ENCODE measurements at places on chromosomes 13 and 19.

GRCh38 chr13:98570929-98571372 lies 6.0 kb downstream of the STK24 start:
- DNase-seq = peak; percentile 44

DNA sequence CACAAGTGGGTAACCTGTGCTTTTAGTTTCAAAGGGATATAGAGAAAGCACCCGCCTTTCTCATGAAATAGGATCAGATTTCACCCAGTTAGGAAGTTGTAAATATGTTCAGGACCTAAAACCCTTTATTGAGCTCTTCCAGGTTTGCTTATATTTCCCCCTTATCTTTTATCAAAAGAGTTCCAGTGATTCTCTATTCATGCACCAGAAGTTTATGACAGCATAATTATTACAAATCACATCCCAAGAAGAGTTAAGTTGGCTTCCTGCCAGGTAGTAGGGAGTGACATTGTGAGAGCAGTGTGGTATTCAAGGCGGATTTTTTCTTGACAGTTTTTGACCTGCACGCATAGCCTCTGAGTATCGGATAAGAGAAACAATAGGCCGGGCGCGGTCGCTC lies 190.3 kb downstream of the STK24 start:
- DNase-seq = no peak

GRCh38 chr13:109468123-109468522 lies 318.3 kb downstream of the IRS2 start:
- no peak for DNase-seq

DNA sequence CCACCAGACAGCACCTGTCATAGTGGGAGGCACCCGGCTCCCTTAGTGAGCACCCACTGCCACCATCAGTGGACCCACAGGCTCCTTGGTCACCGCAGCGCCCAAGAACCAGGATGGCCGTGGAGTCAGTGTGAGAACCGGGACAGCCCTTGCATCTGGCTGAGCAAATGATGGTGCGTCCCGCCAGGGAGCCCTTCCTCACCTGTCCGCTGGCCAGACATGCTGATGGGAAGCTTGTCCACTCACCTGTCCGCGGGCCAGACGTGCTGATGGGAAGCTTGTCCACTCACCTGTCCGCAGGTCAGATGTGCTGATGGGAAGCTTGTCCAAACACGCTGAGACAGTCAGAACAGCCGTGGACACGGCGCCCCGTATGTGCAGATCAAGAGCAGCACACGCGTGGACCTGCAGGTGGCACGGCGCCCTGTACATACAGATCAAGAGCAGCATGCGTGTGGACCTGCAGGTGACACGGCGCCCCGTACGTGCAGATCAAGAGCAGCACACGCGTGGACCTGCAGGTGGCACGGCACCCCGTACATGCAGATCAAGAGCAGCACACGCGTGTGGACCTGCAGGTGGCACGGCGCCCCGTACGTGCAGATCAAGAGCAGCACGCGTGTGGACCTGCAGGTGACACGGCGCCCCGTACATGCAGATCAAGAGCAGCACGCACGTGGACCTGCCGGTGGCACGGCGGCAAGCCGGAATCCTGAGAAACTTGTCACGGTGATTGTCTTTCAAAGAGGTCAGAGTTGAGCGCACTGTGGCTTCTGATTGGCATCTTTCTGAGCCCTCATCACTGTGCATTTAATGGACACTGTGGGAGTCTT lies 40.7 kb upstream of the DCUN1D2 start:
- DNase-seq = no peak

DNA sequence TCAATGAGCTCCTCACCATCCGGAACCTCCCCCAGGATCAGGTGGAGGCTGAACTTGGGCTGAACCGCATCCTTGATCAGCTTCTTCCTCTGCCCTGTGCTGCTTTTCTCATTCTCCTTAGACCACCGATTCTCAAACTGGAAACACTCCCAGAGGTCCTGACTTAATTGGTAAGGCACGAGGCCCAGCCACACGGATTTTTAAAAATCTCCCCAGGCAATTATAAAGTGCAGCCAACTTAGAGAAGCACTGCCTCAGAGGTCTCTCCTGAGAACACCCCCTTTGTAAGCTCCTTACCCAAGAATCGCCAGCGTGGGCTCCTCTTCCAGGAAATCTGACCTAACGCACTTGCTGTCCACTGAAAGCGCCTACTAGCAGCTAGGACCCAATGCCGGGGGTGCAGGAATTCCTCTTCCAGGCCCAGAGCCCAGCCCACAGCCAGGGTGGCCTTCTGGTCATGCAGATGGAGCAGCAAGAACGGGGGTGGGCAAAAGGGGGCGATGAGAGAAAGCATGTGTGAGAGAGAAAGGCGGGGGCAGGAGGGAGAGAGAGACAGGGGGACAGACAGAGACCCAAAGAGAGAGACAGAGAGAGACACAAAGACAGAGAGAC lies 66.9 kb upstream of the CACNA1A start:
- DNase-seq = no peak

GRCh38 chr13:23777575-23777870 lies 111.7 kb downstream of the MIPEP start:
- no peak for DNase-seq

GRCh38 chr13:24348385-24348784 lies 39.0 kb downstream of the C1QTNF9 start:
- DNase-seq = no peak

GRCh38 chr13:49908637-49909036 lies 27.5 kb downstream of the SPRYD7 start:
- no peak for DNase-seq

Measured in activated naive CD4-positive, alpha-beta T cell treated with Interleukin-2 at 50 U/mL for 16 hours (primary cell).